AML-193 (cell line): ENCODE measurements at places on chromosomes 3 and 15.

DNA sequence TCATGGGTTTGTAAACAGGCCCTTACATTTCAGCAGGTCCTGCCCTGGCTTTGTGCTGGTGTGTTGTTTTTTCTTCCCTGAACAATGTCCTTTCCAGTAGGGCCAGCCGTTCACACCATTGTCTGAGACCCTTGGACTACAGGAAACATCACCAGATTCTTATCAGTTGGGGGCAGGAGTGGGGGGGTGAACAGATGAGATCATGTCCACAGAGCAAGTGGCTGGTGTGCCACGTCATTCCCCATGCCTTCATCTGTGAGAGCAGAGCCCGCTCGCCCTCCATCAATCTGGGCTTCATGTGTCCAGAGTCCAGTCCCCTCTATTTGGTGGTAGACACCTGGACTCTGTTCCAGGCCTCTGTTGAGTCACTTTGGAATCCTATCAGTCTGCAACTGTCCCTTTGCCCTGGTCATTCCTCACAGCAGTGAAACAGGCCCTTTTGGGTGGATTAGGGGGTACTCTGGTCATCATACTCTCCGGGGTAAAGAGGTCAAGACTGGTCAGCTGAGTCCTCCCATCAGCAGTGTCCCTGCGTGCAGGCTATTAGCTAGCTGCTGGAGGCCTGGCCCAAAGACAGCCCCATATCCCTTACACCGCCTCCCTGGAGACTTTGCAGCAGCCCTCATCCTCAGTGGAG, 15.0 kb downstream of the SEMA3G start:
- no peak for DNase-seq

DNA sequence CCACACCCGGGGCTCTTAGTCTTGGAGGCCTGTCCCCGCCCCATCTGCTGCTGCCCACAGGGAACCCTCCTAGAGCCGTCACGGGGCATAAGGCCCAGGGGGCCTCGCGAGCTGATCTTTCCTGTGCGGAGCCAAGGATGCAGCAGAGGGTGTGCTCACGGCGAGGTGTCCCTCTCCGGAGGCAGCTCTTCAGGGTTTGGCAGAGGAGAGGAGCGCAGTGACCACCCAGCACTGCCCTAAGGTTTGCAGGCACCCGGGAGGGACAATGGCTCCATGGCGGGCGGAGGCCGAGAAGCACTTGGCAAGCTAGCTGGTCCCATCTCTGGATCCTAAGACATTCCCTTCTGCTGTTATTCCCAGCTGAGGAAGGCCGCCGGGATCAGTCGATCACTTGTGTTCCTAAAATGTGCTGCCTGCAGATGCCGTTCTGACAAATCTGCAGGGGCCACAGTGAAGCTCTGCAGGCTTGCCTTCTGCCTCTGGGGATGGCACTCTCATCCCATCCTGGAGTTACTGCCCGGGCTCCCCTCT, 47.4 kb upstream of the PCSK6 start:
- no peak for DNase-seq

GRCh38 chr15:69813881-69814280, 283.8 kb downstream of the TLE3 start:
- DNase-seq, result no peak

- no peak for DNase-seq
Observed at GRCh38 chr3:192953926-192954325, 36.3 kb upstream of the MB21D2 start.

- peak; percentile 53 for DNase-seq
Observed at GRCh38 chr3:161851941-161852566, 355.4 kb downstream of the OTOL1 start.

GRCh38 chr15:48285329-48286214, 45.7 kb upstream of the DUT start:
- peak; percentile 44 for DNase-seq

- no peak for DNase-seq
Observed at GRCh38 chr15:29106551-29107290, 162.9 kb downstream of the NSMCE3 start.

DNA sequence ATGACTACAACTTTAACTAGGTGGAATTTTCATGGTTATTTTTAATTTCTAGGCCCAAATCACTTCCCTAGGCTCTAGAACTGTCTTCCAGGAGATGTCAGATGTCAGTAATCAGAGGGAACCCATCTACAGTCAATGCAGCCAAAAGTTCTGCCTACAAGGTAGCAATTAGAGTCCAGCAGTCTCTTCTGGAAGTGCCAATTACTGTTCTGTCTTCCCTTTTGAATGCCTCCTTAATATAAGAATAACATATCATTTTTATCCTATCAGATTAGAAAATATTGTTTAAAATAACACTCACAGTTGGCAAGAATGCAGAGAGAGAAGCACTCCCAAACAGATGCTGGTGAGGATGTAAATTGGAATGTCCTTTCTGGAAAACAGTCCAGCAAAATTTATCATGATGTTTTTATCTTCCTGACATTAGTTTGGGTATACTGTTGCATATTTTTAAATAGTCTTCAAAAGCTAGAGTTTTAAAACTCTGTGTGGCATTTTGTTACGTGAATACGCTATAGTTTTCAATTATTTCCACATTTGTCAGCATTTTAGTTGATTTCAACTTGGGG, 543.7 kb downstream of the FHIT start:
- no peak for DNase-seq

GRCh38 chr15:87618203-87618725, 638.3 kb downstream of the NTRK3 start:
- DNase-seq, result no peak

- no peak for DNase-seq
Observed at GRCh38 chr3:20743553-20744321, 557.7 kb upstream of the SGO1 start.

DNA sequence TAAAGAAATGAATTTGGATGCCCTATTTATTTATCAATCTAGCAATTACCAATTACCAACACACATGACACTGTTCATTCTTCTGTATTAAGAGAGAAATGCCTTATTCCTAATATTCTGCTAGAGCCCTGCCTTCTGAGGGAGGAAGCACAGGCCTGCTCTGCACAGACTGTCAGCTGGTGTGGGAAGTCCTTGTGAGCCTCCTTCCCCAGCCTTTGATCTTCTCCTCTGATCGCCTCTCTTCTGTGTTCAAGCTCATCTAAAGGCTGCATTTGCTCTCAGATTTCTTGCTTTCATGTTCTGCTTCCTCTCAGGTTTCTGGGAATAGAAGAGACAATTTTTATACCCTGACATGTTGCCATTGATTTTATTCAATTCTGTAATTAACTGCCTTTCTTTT, 290.6 kb upstream of the UMPS start:
- no peak for DNase-seq

DNA sequence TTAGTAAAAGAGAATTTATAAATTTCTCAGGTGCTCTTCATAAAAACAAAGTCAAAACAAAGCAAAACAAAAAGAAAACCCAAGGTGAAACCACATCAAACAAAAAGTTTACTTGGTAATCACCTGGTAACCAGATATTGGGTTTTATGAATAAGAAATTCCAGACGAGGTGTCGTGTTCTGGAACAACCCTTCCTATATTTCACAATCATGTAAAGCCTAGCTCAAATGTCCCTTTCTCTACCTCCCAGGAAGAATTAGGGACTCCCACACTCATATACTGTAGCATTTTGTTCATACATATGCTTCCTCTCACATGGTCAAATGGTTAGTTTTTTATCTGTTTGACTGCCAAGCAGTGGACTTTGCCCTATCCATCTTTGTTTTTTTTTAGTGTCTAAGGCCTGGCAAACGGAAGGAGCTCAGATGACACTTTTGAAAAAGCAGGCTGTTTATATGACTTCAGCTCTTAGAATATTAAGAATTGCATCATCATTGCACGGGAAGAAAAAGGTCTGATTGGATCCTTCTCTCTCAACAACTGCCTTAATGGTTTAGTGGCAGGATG, 326.7 kb upstream of the TBL1XR1 start:
- DNase-seq, result no peak

- DNase-seq, result no peak
Observed at GRCh38 chr3:78823859-78824258, 943.9 kb downstream of the ROBO1 start.

GRCh38 chr3:71912839-71913495, 128.0 kb upstream of the PROK2 start:
- no peak for DNase-seq

- no peak for DNase-seq
Observed at GRCh38 chr15:27583651-27584050, 515.5 kb downstream of the OCA2 start.

- DNase-seq, result no peak
Observed at GRCh38 chr3:44375450-44375849, 36.9 kb downstream of the TCAIM start.

- no peak for DNase-seq
Observed at GRCh38 chr3:100407164-100407563, 5.8 kb downstream of the LNP1 start.

DNA sequence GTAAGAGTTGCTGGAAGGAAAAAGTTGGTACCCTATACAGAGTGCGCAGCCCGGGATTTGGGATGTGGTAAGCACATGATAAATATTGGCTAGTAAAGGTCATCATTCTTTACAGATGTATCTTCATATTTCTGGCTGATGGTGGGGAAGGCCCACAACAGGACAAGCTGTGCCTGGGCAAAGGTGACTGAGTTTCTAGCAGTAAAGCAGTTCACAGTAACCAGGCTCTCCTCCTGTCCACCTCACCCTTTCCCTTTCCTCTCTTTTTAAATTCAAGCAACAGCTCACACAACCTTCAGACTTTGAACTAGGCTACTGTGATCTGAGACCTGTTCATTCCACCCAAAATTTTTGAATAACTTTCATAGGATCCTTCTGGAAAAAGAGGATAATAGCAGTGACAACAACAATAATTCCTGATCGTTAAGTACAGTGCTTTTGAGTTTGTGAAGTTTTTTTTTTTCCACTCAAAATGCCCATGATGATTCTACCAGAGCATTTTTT, 145.9 kb upstream of the TBL1XR1 start:
- no peak for DNase-seq

DNA sequence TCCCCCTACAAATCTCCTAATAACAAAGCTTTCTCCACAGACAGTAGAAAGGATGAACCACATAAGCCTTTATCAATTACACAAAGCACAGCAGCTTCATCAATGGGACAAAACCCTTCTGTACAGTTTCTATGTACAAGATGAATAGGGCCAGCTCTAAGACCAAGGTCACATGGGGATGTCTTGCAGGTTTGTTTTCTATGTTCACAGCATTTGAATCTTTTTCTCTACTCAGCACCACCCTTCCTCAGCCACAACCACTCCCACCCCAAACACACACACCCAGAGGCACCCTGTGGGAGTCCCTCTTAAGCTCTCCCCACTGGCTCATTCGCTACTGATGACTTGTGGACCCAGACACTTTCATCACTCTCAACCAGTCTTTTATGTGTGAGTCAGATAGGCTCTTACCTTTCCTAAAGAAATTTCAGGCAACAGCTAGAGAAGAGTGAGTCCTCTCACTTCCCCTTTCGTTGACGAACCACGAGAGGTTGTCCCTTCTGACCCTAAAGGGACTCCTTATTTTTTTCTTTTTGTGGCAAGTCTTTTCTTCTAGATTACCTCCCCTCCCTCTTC, 57.9 kb downstream of the ARHGAP31 start:
- DNase-seq, result peak; percentile 88

DNA sequence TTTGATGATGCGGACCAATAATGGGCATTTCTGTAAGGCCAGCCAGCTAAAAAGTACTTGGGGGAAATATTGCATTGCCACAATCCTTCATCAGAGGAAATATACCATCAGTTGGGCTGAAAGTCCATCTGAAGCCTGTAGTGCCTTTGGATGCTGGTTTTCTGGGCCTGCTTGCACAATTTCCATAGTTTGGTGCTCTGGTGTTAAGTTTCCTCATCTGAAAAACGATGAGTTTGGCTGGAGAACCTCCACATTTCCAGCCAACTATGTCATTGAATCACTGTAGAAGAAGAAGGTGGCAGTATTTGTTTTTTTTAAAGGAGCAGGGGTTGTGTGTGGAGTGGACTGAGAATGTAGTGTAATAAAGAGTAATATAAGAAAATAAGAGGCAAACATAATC, 10.1 kb downstream of the CCNB2 start:
- DNase-seq, result no peak

GRCh38 chr15:40081691-40082194, 26.9 kb downstream of the BMF start:
- peak; percentile 30 for DNase-seq

DNA sequence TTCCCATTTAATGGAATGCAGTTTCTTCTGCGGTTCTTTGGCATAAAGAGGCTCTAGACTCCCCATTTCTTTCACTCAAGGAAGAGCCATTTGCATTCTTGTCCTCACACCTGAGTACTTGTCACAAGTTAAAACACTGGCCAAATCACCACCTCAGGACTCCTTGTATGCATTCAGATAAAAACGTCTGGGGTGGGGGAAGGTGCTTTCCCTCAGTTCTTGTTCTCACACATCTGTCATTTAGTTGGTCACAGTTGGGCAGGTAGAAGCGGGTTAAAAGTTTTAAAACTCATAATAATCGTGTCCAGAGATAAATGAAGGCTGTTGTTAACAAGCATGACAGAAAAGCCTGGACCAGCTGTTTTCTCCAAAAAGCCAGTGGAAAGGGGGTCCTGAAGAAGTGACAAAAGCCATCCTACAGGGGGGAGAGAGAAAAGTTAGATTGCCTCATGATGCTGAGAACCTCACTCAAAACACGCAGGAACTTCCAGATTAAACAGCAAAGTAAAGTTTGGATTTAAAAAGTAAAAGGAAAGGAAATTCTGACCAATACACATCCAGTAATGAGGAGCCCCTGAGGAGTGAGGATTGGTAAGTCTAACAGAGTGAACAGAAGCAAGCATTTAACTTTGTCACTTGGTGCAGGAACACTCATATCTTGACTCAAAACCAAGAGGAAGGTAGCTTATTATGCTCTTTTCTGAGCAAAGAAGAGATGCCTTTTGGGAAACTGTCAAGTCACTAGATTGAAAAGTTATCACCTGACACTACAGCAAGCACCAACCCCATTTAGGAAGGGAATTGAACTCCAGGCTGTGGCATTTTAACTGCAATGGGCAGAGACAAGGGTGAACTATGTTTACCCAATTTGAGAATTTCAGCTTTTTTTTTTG, 2.8 kb downstream of the BCL2L10 start:
- no peak for DNase-seq

- no peak for DNase-seq
Observed at GRCh38 chr3:195003893-195004289, 267.1 kb downstream of the XXYLT1 start.

- no peak for DNase-seq
Observed at GRCh38 chr3:4583416-4583815, 90.3 kb downstream of the ITPR1 start.

GRCh38 chr15:62119227-62119864, 45.7 kb downstream of the C2CD4B start:
- DNase-seq, result peak; percentile 60

DNA sequence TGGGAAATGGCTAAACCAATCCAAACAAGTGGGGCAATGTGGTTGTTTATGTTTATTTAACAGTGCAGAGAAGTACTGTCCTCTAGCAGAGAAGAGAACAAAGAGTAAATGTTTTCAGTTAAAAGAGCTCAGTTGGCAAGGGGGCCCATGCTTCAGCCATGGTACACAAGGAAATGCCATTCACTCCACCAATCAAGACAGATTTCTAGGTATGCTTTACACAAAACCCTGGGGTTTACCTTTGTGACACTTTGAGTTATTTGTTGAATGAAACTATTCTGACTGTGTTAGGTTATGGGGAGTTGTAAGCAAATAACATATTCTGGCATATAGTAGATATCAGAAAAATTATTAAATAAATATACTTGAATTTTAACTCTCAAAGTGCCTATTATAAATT, 228.5 kb upstream of the MME start:
- DNase-seq, result no peak
